ENCODE measurements at places on chromosomes 1 and 21. TPM values are rescaled to one million over a fixed set of nuclear protein-coding genes. Genes with fewer than 3 reads are reported as not detected.

Gene RASSF5
- total RNA-seq: 211 TPM

DNA sequence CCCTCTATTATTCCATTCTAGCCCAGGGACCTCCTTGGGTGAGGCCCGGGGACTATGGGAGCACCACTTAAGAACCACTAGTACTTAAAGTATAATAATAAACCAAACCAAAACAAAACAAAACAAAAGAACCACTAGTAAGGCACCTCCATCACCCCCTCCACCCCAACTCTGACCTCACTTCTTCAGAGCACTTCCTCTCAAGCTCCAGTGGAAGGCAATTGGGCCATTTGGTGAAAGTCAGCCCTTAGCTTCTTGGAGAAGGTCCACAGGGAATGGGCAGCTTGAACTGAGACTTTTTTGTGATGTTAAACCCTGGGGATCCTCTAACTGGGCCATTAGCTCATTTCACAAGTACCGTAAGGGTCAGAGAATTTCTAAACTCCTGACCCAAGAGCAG, 237.3 kb downstream of the RHOU start:
- H3K27me3 ChIP-seq: no peaks in the 10 kb centered on the region
- no peaks in the 10 kb centered on the region for H3K36me3 ChIP-seq
- no peak for DNase-seq
- H3K4me1 ChIP-seq: peaks cover 3% of the 10 kb centered on the region
- no peak overlapping the region for H3K27ac ChIP-seq
- no peak overlapping the region for H3K4me3 ChIP-seq

Gene ABCA4
- not detected for total RNA-seq

GRCh38 chr1:51989582-51990477, 670 bp downstream of the RAB3B start:
- H3K4me1 ChIP-seq: peaks cover 7% of the 10 kb centered on the region
- no peak overlapping the region for H3K27ac ChIP-seq
- DNase-seq: no peak
- peak overlapping the region; percentile 69 for H3K4me3 ChIP-seq
- H3K36me3 ChIP-seq: no peaks in the 10 kb centered on the region
- H3K27me3 ChIP-seq: peaks cover 41% of the 10 kb centered on the region

Gene ZMYND12
- 0.79 TPM for total RNA-seq

Gene ZBTB18
- total RNA-seq: 26.5 TPM

GRCh38 chr1:95435611-95436010, 201.6 kb downstream of the RWDD3 start:
- H3K36me3 ChIP-seq: no peaks in the 10 kb centered on the region
- no peaks in the 10 kb centered on the region for H3K4me1 ChIP-seq
- no peak overlapping the region for H3K27ac ChIP-seq
- H3K27me3 ChIP-seq: no peaks in the 10 kb centered on the region

Gene RNF11
- total RNA-seq: 37.5 TPM

GRCh38 chr1:60813071-60813470, 269.3 kb upstream of the NFIA start:
- H3K27me3 ChIP-seq: no peaks in the 10 kb centered on the region
- H3K27ac ChIP-seq: no peak overlapping the region
- no peak for DNase-seq
- H3K4me3 ChIP-seq: no peak overlapping the region
- no peaks in the 10 kb centered on the region for H3K4me1 ChIP-seq

Gene CD1B
- not detected for total RNA-seq

GRCh38 chr1:173301507-173301906, 94.4 kb upstream of the TNFSF4 start:
- no peaks in the 10 kb centered on the region for H3K27me3 ChIP-seq
- DNase-seq: no peak
- H3K4me3 ChIP-seq: no peak overlapping the region
- no peak overlapping the region for H3K27ac ChIP-seq

DNA sequence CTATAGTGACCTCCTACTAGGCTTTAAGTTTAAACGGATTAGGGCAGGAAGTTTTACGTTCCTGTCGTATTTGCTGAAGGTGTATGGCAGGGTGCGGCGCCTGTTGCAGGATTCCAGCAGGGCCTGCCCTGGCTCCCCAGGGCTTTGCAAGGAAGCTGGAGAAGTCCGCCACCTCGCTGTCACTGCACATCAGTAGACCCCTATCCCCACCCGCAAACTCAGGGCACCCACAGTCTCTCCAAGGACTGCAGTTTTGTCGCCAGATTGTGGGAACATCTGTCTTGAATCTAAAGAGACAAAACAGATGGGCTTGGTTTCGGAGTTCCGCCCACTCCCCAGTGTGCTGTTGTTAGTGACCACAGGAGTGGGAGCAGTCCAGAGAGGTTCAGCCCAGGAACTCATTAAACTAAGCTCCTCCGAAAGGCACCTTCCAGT, 110.8 kb downstream of the CDC7 start:
- H3K4me1 ChIP-seq: no peaks in the 10 kb centered on the region
- no peak for DNase-seq
- H3K27ac ChIP-seq: no peak overlapping the region
- no peak overlapping the region for H3K4me3 ChIP-seq
- no peaks in the 10 kb centered on the region for H3K36me3 ChIP-seq

GRCh38 chr1:219401724-219402625, 210.9 kb downstream of the ZC3H11B start:
- no peak for DNase-seq
- no peak overlapping the region for H3K27ac ChIP-seq
- H3K36me3 ChIP-seq: no peaks in the 10 kb centered on the region
- no peaks in the 10 kb centered on the region for H3K27me3 ChIP-seq
- H3K4me3 ChIP-seq: no peak overlapping the region
